ENCODE measurements at places on chromosomes 6 and 20. TPM values are rescaled to one million over a fixed set of nuclear protein-coding genes. Genes with fewer than 3 reads are reported as not detected.

DNA sequence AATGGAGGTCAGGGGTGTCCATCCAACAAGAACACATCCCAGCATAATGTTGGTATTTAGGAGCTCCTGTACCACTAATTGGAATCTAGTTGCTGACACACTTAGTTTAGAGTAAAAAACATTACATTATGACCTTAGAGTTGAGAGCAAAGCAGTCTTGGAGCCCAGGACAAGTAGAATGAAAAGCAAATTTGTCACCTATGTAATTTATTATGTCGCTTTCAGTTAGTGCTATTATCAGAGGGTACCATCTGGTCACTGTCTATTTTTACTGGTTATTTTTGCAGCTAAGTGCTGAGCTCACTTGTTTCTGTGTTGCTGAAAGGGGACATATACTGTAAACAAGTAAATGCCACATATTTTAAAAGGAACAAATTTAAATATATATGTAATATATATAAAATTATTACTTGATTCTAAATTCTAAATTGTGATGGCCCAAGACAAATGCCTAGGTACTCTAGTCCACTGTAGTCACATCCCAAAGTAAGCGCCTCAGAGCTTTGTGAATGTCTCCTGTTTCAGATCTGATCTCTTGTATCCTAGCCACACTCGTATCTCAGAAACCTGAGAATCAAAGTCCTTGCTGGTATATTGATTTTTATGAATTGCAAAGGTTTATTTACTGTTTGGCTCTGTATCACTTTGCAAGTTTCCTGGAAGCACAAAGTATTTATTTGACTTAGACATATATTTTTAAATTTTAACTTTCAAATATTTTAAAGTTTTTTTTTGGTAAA, 148.6 kb upstream of the MAN1A1 start:
- H3K36me3 ChIP-seq: no peaks in the 10 kb centered on the region
- no peaks in the 10 kb centered on the region for H3K4me1 ChIP-seq
- no peaks in the 10 kb centered on the region for H3K27me3 ChIP-seq
- H3K4me3 ChIP-seq: no peak overlapping the region

Gene SOX18
- total RNA-seq: 1.6 TPM

DNA sequence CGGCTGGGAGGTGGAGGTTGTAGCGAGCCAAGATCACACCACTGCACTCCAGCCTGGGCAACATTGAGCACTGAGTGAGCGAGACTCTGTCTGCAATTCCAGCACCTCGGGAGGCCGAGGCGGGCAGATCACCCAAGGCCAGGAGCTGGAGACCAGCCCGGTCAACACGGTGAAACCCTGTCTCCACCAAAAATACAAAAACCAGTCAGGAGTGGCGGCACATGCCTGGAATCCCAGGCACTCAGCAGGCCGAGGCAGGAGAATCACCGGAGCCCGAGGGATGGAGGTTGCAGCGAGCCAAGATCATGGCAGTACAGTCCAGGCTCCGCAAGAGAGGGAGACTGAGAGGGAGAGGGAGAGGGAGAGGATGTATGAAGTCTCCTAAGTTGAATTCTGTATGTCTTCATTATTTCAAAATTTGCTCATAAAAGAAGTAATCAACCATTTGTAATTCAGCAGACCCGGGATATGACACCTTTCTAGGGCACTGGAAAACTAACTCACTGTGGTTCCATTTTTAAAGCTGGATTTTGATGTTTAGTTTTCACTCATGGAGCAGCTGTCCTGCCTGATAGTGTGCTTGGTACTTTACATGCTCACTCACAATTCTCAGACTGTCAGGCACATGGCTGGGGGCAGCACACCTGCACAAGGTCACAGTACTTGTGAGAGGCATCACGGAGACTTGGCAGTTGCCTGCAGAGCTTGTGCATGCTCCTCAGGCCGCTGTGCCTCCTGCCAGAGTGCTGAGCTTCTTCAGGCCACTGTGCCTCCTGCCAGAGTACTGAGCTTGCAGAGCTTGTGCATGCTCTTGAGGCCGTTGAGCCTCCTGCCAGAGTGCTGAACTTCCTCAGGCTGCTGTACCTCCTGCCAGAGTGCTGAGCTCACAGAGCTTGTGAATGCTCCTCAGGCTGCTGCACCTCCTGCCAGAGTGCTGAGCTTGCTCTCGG, 106.2 kb downstream of the ERMARD start:
- DNase-seq: no peak
- H3K4me1 ChIP-seq: no peaks in the 10 kb centered on the region
- no peak overlapping the region for H3K4me3 ChIP-seq
- peaks cover 9% of the 10 kb centered on the region for H3K36me3 ChIP-seq
- no peak overlapping the region for H3K27ac ChIP-seq
- no peaks in the 10 kb centered on the region for H3K27me3 ChIP-seq

Gene SLC26A8
- 0.09 TPM for total RNA-seq

DNA sequence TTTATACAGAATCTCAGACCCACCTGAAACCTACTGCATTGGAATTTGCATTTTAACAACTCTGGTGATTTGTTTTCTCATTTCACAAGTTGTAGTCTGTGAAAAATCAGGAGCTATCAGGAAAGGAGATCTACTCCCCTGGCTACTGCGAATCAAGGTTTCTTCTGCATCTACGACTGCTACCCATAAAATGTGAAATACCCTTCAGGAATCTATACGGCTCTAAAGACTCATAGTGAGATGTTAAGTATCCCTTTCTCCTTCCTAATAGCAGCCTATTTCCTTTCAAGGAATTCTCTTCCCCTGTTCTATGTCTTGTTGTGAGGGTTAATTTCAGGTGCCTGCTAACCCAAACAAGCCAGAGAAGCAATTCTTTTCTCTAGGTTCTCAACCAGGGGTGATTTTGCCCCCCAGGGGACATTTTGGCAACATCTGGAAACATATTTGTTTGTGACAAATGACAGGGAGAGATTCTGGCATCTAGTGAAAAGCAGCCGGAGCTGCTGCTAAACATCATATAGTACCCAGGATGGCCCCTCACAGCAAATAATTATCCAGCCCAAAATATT, 26.3 kb downstream of the WFDC3 start:
- H3K27me3 ChIP-seq: no peaks in the 10 kb centered on the region
- H3K36me3 ChIP-seq: peaks cover 15% of the 10 kb centered on the region

GRCh38 chr20:57671662-57672061, 38.2 kb downstream of the PMEPA1 start:
- no peaks in the 10 kb centered on the region for H3K4me1 ChIP-seq
- DNase-seq: no peak
- H3K27ac ChIP-seq: no peak overlapping the region
- no peak overlapping the region for H3K4me3 ChIP-seq

GRCh38 chr20:53231061-53231460, 258.9 kb downstream of the TSHZ2 start:
- H3K4me3 ChIP-seq: no peak overlapping the region
- H3K36me3 ChIP-seq: no peaks in the 10 kb centered on the region
- no peak for DNase-seq

GRCh38 chr20:833121-833449, 430 bp upstream of the FAM110A start:
- no peaks in the 10 kb centered on the region for H3K36me3 ChIP-seq
- no peak for DNase-seq
- peak overlapping the region; percentile 72 for H3K4me3 ChIP-seq
- no peak overlapping the region for H3K27ac ChIP-seq

DNA sequence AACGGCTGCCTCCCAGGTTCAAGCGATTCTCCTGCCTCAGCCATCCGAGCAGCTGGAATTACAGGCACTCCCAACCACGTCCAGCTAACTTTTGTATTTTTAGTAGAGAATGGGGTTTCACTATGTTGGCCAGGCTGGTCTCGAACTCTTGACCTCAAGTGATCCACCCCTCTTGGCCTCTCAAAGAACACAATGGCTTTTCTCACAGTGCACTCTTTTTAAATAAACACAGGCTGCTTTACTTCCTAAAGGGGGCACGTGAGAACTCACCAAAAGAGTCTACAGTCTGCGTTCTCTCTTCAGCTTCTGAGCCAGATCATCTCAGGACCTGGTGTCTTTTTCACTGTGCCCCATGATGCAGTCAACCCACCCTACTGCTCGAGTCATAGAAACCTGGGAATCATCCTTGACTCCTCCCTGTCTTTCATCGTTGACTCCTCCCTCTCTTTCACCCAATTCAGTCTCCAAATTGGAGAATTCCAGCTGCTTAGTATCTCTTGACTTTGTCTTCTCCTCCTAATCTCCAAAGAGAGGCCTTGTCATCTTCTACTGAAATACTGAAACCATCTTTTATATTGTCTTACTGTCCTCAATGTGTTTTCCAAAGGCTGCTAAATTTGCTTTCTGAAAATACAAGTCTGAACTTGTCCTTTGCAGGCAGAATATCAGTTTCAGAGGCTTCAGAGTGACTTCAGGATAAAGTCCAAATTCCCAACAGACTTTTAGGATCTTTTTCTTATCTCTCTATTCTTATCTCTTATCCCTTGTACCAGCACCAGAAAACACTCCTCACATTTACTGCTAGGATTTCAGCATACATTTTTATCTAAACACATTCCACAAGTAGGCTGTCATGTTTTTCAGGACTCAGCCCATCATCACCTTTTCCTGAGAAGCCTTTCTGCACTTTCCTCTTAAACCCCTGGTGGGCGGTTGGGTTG, 323.4 kb downstream of the SYNE1 start:
- H3K27ac ChIP-seq: no peak overlapping the region
- H3K27me3 ChIP-seq: no peaks in the 10 kb centered on the region

GRCh38 chr20:52731093-52731492, 241.1 kb upstream of the TSHZ2 start:
- peaks cover 4% of the 10 kb centered on the region for H3K36me3 ChIP-seq
- H3K4me1 ChIP-seq: no peaks in the 10 kb centered on the region
- H3K27ac ChIP-seq: no peak overlapping the region

DNA sequence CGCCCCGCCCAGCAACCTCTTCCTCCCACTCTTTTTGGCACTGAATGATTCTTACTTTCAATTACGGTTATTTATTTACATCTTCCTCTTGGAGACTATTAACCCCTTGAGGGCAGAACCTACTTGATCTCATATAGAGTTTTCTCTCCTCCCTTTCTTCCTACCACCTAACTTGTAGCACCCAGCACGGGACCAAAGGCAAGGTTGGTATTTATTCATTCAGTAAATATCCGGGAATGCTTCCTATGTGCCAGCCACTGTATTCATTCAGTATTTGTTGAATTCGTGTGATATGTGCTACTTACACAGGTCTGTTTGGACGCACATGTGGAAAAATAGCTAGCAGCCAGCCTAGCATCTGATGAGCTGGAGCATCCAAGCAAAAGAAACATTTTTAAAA, 1.3 kb upstream of the CNKSR3 start:
- no peak overlapping the region for H3K27ac ChIP-seq
- H3K27me3 ChIP-seq: peaks cover 11% of the 10 kb centered on the region
- no peaks in the 10 kb centered on the region for H3K36me3 ChIP-seq
- peak overlapping the region; percentile 61 for H3K4me3 ChIP-seq

GRCh38 chr6:157541618-157542413, 160.8 kb downstream of the ZDHHC14 start:
- no peak overlapping the region for H3K4me3 ChIP-seq
- no peaks in the 10 kb centered on the region for H3K27me3 ChIP-seq
- peaks cover 9% of the 10 kb centered on the region for H3K36me3 ChIP-seq
- H3K27ac ChIP-seq: no peak overlapping the region

DNA sequence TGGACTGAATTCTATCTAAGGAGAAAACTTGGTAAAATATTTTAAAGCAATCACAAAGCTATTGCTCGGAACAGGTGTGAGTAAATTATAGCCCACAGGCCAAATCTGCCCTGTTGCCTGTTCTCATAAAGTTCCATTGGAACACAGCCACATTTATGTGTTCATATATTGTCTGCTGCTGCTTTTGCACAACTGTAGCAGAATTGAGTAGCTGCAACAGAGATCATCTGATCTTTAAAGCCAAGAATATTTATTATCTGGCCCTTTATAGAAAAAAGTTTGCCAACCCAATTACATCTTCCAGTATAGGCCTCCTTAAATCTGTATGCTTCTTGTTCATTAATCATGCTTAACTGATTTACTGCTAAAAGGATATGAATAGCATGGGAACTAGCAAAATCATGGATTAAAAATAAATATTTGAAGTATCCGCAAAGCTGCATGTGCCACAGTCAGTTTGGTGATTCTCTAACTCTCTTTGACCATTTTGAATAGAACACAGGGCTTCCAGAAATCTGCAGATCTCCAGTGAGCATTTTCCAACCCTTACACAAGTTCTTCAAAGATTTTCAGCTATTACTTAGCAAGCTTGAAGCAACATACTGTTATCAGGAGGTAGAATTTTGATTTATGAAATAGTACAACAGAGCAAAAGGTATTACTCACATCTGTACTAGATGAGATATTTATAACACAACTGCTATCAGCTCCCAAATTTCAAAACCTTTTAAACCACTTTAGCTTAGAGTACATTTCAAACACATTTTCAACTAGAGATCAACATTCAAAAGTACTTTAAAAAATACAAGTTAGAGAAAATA, 312.6 kb upstream of the ID4 start:
- no peaks in the 10 kb centered on the region for H3K4me1 ChIP-seq
- no peak overlapping the region for H3K27ac ChIP-seq
- DNase-seq: no peak
- no peaks in the 10 kb centered on the region for H3K36me3 ChIP-seq
- H3K27me3 ChIP-seq: no peaks in the 10 kb centered on the region
- no peak overlapping the region for H3K4me3 ChIP-seq

GRCh38 chr6:47091886-47092668, 49.9 kb upstream of the ADGRF1 start:
- H3K27ac ChIP-seq: no peak overlapping the region
- H3K4me1 ChIP-seq: no peaks in the 10 kb centered on the region
- H3K36me3 ChIP-seq: no peaks in the 10 kb centered on the region
- no peaks in the 10 kb centered on the region for H3K27me3 ChIP-seq
- no peak for DNase-seq

DNA sequence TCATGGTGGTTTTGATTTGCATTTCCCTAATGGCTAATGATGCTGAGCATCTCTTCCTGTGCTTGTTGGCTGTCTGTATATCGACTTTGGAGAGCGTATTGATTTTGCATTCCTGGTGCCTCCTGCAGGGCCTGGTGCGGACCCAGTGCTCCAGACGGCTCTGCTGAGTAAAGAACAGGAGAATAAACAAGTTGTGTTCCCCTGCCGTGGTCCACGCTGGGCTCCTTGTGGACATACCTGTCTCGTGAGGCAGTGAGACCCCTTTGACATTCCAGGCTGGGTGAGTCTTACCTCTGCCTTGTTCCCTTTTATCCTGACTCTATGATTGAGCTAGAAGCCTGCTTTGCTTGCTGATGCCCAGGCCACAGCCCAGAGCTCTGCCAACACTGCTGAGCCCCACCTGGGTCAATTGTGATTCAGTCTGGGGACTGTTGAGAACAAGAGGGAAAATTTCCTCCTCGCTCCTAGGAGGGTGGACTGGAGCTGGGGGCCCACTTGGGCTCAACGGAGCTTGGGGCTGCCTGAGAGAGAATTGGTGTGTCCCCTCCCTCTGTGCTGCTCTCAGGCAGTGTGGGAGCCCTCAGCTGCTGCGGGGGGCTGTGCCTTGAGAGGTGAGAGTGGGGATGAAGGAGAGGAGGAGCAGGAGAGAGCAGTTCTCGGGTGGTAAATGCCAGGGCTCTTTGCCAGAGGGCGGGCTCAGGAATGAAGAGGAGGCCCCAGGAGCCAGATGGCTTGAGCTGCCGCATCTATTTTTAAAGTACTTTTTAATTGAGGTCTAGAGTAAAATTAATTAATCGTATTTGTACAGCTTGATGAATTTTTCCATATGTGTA, 43.7 kb upstream of the PMEPA1 start:
- H3K4me1 ChIP-seq: no peaks in the 10 kb centered on the region
- H3K27me3 ChIP-seq: no peaks in the 10 kb centered on the region
- no peak for DNase-seq
- H3K36me3 ChIP-seq: no peaks in the 10 kb centered on the region
- no peak overlapping the region for H3K4me3 ChIP-seq

GRCh38 chr6:127069659-127070279, 48.7 kb upstream of the RSPO3 start:
- no peak for DNase-seq
- H3K4me3 ChIP-seq: no peak overlapping the region
- no peak overlapping the region for H3K27ac ChIP-seq
- H3K36me3 ChIP-seq: no peaks in the 10 kb centered on the region
- H3K4me1 ChIP-seq: no peaks in the 10 kb centered on the region

Measured in H9 (cell line).